KBM-7 (cell line): ENCODE measurements at places on chromosomes 2 and 18.

- no peak for DNase-seq
Observed at GRCh38 chr2:16330012-16330411, 335.6 kb downstream of the CYRIA start.

DNA sequence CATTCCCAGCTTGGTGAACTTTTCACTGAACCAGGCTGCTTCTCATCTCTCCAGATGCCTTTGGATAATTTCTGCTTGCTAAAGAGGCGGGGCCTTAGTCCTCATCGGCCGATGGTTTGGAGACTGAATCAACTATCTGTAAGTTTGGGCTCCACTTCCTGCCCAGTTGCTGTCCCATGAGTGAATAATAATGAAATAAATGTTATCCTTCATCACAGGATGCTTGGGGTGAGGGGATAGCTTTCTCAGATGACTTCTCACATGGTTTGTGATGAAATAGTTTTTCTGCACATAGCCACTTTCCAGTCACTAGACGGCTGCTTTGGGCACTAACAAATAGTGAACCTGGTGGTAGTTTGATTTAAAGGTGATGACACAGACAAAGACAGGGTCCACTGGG is 376.6 kb upstream of the TRIB2 start:
- DNase-seq, result no peak

GRCh38 chr18:43680096-43680495 is 402.8 kb upstream of the SYT4 start:
- DNase-seq, result no peak

GRCh38 chr2:197445746-197446145 is 7.6 kb upstream of the COQ10B start:
- no peak for DNase-seq

DNA sequence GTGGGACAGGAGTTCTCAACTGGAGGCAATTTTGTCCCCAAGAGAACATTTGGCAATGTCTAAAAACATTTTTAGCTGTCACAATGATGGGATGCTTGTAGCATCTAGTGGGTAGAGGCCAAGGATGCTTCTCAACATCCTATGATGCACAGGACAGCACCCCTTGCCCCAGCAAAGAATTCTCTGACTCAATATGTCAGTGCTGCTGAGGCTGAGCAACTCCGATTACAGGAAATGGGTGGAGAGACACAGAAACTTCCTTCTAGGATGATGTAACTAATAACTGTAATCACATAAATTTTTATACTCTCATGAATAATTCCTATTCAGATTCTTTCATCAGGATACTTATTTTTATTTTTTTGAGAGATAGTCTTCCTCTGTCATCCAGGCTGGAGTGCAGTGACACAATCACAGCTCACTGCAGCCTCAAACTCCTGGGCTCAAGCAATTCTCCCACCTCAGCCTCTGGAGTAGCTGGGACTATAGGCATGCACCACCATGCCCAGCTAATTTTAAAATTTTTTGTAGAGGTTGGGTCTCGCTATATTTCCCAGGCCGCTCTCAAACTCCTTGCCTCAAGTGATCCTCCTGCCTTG is 120.3 kb upstream of the ACAA2 start:
- DNase-seq, result no peak

- DNase-seq, result no peak
Observed at GRCh38 chr2:238914648-238915015, 66.7 kb downstream of the TWIST2 start.

DNA sequence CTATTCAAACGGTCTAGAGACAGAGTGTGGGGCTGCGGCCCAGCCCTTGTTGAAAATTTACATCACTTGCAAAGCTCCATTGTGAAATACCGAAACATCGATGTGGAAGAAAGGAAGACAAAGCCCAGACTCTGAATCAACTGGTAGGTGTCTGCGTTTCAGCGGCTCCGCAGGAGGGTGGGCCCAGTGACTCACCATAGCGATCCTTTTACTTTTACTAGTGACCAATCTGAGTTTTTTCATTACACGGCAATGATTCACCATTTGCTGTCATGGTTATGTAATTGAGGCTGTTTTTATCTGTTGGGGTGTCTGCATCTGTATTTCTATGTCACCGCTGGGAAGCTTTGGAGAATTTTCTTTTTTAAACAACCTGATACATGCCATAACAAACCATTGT is 66.6 kb upstream of the ODC1 start:
- no peak for DNase-seq

- peak; percentile 35 for DNase-seq
Observed at GRCh38 chr2:101307950-101308431, 510 bp downstream of the RNF149 start.

- DNase-seq, result peak; percentile 40
Observed at GRCh38 chr18:62324917-62325805, at the start of gene TNFRSF11A. TNFRSF11A (plus strand) TSS chr18:62325310; CDS start chr18:62325353, 43 bp downstream.

- no peak for DNase-seq
Observed at GRCh38 chr2:169480079-169480465, 778 bp downstream of the BBS5 start.

- DNase-seq, result no peak
Observed at GRCh38 chr2:156340377-156340776, 7.9 kb upstream of the NR4A2 start.

- DNase-seq, result no peak
Observed at GRCh38 chr18:59502274-59503175, 143.5 kb upstream of the LMAN1 start.

DNA sequence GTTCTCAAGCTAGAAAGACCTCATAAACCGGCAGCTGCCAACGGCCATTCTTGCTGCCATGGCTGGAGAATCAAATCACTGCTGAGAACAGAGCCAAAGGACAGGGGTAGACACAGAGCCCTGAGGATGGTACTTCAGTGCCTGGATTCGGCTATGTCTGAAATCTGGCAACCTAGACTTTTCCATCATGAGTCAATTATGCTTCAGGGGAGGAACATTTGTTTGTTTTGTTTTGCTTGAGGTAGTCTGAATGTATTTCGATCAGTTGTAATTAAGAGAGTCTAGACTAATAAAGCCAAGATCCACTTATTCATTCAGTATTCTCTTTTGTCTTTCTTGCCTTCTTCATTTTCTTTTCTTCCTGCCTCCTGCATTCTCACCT is 122.8 kb upstream of the SH3BP4 start:
- no peak for DNase-seq

DNA sequence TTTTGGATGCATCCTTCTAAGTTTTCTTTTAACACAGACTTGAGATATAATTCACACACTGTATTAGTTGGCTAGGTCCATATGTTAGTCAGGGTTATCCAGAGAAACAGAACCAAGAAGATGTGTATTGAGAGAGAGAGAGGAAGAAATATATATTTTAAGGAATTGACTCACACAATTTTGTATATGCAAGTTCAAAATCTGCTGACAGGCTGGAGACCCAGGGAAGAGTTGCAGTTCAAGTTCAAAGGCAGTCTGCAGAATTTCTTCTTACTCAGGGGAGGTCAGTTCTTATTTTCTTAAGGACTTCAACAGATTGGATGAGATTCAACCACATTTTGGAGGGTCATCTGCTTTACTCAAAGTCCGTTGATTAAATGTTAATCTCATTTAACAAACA is 23.0 kb upstream of the MRO start:
- DNase-seq, result no peak

DNA sequence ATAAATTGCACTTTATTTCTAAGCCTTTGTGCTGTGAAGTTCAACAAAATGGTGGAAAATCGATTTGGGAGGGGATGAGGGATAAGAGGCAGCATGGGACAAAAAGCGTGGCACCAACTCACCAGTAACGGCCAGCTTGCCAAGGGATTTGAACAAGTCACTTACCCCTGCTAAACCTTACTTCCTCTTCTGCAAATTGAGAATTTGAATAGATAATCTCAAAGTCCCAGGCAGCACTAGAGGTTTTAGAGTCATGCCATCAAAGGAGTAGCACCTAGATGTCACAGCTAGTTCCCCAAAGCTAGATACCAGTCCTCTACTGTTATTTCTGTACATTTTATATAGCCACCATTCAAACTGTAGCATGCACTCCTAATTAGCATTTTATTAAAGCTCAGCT is 83.7 kb upstream of the VRK2 start:
- peak; percentile 48 for DNase-seq

- no peak for DNase-seq
Observed at GRCh38 chr18:3717376-3718025, 267.5 kb downstream of the TGIF1 start.

- DNase-seq, result no peak
Observed at GRCh38 chr2:237254369-237254861, 159.5 kb downstream of the COL6A3 start.

DNA sequence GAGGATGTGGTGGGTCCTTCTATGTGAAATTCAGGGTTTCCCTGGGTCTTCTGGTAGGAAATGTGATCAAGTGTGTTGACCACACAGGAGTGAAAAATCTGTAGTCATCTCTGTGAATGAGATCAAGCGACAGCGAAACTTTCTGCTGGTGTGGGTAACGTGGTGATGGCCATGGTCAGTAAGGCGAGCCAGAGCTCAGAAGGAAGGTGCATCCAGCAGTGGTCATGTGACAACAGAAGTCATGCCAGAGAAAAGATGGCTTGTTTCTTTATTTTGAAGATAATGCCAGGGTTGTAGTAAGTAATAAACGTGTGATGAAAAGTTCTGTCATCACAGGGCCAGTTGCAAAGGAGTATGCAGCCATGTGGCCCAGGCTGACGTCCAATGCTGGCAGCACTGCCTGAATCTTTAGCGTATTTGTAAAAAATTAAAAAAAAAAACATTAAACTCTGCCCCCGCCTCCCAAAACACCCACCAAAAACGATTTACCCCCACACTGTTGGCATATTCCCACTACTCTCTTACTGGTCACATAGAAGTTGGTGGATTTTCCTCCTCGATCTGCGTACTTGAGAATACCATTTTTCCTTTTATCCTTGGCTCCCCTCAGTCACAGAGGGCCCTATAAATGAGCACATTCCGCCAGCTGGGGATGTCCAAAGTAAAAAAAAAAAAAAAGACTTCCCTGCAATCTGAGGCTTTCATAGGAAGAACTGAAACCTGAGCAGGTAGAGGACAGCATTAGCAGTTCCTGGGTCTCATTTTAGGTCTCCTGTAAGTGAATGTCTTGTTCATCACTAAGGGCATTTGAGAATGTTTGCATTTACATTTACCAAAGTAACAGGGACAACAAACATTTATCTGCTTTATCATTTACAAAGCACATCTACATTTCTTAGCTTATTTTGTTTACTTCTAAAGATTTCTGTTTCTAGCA is 70.6 kb downstream of the SLC4A3 start:
- no peak for DNase-seq

GRCh38 chr18:69777248-69777647 is 170.4 kb downstream of the CD226 start:
- no peak for DNase-seq

DNA sequence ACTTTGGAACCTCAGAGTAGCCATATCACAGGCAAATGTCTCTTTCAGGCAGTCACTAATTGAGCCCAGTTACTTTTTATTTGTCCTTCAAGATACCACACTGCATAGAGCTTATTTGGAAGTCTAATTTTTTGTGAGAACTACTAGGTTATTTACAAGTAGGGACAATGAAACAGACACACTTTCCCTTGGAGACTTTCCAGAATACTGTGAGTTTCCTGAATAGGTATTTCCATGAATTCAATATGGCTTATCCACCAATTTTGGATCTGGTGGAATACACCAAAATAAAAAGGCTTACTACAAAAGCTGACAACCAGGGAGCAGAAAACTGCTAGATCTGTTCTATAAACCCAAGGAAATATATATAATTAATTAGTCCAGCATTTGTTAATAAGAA is 83.3 kb downstream of the NRXN1 start:
- no peak for DNase-seq

DNA sequence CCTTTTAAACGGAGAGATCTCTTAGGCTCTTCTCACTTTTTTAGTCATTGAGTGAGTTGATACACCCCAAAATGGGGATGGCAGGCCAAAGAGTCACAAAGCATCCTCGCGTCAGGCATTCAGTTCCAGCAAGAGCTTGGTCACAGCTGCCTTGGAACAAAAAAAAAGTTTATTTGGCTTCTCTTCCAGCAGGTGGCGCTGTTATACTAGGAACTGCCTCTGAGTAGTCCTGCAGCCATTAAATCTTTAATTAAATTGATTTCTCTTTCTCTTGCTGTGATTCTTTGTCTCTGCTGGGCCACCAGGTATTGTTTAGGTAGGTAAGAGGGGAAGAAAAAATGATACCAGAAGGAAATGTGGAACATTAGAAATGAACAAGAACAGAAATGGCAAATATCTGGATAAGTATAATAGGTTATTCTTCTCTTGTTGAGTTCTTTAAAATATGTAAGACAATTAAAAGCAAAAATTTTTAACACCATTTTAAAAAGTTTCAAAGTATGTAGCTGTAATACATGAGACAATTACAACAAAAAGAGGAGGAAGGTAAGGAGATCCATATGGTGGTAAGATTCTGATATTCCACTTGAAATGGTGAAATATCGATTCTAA is 175.1 kb downstream of the GALNT1 start:
- peak; percentile 61 for DNase-seq

- DNase-seq, result no peak
Observed at GRCh38 chr2:125526093-125526492, 1129.9 kb upstream of the GYPC start.

DNA sequence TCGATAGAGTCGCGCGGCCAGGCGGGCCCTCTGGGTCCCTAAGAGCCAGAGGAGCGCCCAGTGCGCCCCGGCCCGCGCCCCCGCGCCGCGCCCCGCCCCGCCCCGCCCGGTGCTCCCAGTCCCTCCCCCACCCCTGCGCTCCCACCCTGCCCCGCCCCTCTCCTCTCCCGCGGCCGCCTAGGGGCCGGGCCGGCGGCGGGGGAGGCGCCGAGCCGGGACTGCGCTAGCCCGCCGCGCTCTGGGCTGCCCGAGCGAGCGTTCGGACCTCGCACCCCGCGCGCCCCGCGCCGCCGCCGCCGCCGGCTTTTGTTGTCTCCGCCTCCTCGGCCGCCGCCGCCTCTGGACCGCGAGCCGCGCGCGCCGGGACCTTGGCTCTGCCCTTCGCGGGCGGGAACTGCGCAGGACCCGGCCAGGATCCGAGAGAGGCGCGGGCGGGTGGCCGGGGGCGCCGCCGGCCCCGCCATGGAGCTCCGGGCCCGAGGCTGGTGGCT is at the start of gene GPC1:
GPC1 (plus strand) TSS at position 207 of the 491 bp plus-strand sequence; CDS start at position 463, 256 bp downstream.
- peak; percentile 34 for DNase-seq

DNA sequence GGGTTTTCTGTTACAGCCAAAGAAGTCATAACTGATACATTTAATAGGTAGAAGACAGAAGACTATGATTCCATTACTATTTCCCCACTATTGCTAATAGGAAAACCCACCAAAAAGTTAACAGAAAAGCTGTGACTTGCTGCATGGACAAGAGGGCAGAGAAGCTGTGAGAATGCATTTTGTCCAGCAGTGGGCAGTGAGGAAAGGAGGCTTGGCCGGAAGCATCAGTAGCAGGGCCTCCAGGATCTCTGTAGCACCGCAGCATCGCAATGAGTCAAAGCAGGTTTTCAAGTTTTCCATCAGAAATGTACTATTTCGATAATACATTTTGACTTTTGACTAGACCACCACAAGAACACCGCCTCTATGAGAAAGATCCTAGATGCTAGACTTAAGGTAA is 24.9 kb downstream of the MYO5B start:
- DNase-seq, result no peak

DNA sequence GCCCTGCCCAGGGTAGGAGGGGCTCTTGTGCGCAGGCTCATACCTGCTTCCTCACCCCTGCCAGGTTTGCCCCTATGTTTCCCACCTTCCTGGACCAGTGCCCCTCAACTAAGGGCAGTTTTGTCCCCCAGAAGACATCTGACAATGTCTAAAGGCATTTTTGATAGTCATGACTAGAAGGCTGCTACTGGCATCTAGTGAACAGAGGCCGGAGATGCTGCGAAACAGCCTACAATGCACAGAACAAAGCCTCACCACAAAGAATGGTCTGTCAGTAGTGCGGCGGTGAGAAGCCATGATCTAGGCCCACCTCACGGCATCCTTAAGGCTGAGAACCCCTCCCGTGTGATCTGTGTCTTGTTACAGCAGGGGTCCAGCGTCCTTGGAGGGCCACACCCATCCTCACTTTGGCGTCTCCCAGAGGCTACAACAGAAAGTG is 96.0 kb downstream of the TMEM17 start:
- DNase-seq, result peak; percentile 56
